ENCODE measurements at places on chromosomes 16 and 17. TPM values are rescaled to one million over a fixed set of nuclear protein-coding genes. Genes with fewer than 3 reads are reported as not detected.

GRCh38 chr16:2954656-2955381 is 9.3 kb upstream of the KREMEN2 start:
- no peak for DNase-seq

DNA sequence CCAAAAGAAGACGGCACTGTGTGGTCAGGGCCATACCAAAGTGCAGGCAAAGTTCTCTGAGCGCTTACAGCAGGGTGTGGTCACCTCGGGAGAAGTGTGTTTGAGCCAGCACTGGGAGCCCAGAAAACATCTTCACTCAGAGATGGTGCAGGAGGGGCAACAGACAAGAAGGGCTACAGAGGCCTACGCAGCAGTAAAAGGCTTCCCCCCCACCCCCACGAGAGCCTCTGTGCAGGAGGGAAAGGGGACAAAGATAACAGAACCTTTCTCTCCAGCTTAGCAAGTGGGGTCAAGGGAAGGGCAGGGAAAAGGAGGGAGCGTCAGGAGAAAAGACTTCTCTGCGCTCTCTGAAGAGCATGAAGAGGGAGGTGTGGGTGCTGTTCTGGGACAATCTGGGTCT is 2.8 kb downstream of the VAT1 start:
- no peak for DNase-seq

The P2RX1 gene
- 0.03 TPM for total RNA-seq

DNA sequence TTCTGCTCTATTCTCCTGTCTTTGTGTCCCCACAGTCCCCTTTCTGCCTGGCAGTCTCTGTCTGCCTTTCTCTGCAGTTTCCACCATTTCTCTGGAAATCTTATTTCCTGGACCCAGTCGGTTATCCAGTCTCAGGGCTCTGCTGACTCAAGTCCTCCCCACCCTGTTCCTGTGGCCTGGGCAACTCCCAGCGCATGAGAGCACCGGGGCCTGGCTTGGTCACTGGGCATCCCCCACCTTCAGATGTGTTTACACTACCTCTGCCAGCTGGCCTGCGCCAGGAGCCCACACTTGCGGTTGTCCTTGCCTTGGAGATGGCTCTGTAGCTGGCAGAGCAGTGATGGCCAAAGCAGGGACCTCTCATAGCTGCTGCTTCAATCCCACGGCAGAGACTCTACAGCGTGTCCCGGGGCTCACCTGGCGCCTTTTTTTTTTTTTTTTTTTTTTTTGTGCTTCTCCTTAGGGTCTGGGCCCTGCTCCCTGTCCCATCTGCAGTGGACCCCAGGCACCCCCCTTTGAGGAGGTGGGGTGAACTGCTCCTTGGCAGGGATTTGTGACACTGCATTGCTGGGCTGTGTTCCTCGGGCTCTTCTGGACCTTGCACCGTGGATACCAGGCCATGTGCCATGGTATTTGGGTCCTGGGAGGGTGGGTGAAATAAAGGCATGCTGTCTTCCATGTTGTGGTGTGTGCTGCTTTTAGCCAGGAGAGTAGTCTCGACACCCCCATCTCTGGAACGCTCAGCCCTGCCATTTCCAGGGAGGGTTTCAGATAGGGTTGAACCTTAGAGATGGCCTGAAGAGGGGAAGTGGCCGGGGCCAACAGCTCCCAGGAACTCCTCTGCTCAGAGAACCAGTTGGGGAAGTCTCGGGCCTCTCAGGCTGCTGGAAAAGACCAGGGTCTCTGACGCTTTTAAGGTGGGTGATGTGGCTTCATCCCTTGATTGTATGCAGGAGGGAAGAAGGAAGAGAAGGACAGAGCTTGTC is 17.5 kb downstream of the GUCY2D start:
- no peak for DNase-seq

- peak; percentile 66 for DNase-seq
Measured at GRCh38 chr17:2398655-2399571, 1.9 kb downstream of the MNT start.

The MYO19 gene
- total RNA-seq, result 436 TPM

The IKZF3 gene
- total RNA-seq, result 0.26 TPM

The TBC1D28 gene
- total RNA-seq, result not detected

DNA sequence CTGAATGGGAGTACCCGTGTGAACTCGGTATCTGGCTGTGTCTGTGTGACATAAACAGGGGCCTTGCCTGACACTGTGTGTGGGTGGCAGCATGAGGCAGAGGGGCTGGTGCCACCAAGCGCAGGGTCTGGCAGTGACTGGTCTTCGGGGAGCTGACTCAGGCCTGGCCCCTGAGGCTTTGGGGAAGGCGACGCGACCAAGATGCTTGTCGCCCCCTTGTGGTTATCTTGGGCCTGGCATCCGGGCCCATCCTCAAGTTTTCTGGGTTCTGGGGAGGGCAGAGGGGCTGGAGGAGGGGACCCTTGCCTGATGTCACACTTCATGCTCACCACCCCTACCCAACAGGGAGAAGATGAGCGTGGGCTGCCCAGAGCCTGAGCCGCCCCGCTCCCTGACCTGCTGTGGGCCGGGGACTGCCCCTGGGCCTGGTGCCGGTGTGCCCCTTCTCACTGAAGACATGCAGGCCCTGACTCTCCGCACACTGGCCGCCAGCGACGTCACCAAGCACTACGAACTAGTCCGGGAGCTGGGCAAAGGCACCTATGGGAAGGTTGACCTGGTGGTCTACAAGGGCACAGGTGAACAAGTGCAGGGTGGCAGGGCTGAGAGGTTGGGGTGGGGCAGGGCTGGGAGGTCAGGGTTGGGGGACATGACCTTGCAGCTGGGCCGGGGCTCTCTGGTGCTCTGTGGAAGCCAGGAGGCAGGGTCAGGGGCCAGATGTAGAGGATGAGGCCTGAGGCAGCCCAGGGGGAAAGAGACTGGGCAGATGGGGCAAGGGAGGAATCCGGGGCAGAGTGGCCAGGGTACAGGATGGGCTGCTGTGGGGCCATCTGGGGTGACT is 24.9 kb downstream of the SBK1 start:
- DNase-seq, result peak; percentile 47

The ZPBP2 gene
- not detected for total RNA-seq

DNA sequence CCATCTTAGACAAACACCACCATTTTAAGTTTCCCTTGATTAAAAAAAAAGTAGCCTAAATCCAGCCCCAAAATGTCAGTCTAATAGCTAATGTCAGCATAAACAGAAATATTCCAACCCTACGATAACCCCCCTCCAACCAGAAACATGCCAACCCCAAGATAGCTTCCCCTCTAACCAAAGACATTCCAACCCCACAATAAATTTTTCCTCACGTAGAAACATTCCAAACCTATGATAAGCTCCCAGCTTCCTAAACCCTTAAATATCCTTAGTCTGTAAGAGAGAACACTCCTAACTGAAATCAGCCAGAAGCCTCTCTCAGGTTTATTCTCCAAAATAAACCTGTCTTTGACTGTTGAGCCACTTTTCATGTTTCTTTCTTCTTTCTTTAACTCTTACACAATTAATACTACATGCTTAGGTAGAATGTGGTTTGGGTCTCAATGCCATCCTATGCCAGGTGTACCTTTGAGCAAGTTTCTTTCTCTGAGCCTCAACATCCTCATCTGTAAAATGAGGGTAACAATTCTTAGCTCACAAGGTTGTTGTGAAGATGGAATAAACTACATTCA is 10.5 kb upstream of the KRT38 start:
- no peak for DNase-seq

The GRAP gene
- 1.5 TPM for total RNA-seq

DNA sequence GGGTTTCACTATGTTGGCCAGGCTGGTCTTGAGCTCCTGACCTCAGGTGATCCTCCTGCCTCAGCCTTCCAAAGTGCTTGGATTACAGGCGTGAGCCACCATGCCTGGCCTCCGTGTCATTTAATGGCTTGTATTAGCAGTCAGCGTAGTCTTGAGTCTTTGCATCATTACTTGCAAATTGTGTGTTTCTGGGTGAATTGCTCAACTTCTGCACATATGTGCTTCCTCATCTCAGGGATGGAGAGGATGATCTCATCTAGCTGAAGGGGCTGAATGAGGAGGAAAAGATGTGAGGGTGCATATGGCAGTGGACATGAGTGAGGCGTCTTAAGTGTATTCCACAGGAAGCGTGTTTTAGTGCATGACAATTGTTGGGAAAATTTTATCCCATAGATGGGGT is 155.8 kb downstream of the SNX29 start:
- no peak for DNase-seq

DNA sequence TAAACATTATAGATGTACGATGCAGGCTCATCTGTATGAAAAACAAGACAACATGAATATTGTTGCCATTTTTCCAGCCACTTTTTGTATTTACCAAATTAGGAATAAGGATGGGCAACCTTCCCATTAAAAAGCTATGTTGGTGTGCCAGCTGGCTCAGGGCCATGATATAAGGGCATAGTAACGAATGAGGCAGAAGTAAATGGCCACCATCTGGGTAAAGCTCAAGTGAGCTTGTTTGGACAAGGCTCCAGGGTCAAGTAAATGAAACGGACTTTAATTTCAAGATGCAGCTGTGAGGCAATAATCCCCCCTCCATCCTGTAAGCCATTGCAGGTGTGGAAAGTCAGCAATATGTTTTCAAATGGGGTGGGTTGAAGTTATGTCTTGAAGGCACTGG is 930.9 kb upstream of the CDH8 start:
- no peak for DNase-seq

DNA sequence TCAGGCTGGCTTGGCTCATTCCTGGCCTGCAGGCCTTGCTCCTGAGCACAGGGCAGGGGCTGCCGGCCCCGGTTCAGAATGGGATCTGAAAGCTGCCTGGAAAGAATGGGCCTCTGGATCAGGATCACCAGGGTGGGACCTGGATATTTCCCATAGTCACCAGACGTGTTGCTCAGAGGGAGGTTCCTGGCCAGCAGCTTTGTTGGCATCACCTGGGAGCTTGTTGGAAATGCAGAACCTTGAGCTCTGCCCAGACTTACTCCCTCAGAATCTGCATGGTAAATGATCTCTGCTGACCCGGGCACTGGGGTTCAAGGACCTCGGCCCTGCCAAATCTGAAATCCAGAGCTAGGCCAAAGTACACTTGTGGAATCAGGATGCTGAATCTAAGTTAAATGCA is 29.5 kb upstream of the MED9 start:
- peak; percentile 29 for DNase-seq

The KRTAP9-8 gene
- not detected for total RNA-seq

GRCh38 chr17:17503566-17504130 is 7.5 kb upstream of the RASD1 start:
- DNase-seq, result no peak

DNA sequence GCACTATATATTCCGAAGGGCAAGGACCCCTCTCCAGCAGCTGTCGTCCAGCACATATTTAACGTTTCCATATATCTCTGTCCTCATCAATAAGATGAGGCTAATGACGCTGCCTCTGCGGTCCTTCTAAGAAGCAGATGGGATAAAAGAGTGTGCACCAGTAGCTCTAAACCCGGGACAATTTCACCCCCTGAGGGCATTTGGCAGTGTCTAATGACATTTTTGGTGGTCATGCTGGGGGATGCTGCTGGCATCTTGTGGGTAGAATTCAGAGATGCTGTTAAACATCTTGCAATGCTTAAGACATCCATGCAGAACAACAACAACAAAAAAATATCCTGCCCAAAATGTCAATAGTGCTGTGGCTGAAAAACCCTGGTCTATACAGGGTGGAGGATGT is 372.9 kb downstream of the CDH13 start:
- DNase-seq, result no peak

- no peak for DNase-seq
Measured at GRCh38 chr16:10931134-10931533, 11.1 kb downstream of the DEXI start.

The RPTOR gene
- total RNA-seq, result 27.9 TPM

The GNG13 gene
- total RNA-seq, result not detected

DNA sequence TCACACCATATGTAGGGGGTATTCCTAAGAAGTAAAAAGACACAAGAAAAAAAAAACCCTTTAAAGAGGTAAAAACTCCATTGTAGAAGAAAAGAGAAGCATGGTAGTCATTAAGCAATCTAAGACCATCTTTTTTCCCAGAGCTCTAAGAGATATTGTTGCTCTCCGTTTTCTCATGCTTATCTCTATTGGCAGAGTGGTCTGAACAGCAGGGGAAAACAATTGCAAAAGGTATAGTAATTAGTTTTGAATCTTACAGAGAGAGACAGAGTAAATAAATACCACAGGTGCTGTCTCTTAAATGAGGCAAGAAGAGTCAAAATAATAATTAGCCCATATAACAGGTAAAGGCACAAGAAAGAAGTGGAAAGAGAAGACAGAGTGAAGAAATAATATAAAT is 821.4 kb upstream of the CA10 start:
- no peak for DNase-seq

- no peak for DNase-seq
Measured at GRCh38 chr16:22239131-22239805, 33.2 kb downstream of the EEF2K start.

DNA sequence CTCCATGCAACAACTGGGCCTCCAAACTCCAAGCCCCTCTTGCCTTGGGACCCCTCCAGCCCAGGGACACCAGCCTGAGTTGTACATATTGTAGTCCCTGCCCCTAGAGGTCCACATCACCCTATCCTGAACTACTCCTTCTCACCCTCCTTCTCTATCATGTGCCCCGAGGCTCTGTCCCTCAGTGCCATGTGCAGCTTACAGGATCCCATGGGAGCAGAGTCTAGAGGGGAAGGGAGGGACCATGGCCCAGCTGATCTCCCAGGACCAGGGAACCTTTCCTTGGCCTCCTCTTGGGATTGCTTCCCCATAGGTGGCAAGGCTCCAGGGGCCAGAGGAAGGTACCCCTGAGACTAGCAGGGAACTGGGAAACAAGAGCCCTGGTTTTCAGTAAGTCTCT is 35.3 kb downstream of the TMEM132E start:
- DNase-seq, result no peak

GRCh38 chr17:45022288-45022648 is 29.2 kb downstream of the DCAKD start:
- DNase-seq, result no peak

GRCh38 chr17:14268264-14268663 is 31.6 kb upstream of the CDRT15 start:
- DNase-seq, result peak; percentile 4

- DNase-seq, result peak; percentile 64
Measured at GRCh38 chr17:56499799-56500388, 93.6 kb upstream of the NOG start.
